Vagina (tissue), 2 donors: ENCODE measurements at places on chromosomes 16 and 17.
A peak's percentile ranks its signal among the peaks of the same experiment; 100 is the strongest.

GRCh38 chr16:67996666-67997065 is 2.6 kb downstream of the DPEP2 start:
- no peak for DNase-seq

DNA sequence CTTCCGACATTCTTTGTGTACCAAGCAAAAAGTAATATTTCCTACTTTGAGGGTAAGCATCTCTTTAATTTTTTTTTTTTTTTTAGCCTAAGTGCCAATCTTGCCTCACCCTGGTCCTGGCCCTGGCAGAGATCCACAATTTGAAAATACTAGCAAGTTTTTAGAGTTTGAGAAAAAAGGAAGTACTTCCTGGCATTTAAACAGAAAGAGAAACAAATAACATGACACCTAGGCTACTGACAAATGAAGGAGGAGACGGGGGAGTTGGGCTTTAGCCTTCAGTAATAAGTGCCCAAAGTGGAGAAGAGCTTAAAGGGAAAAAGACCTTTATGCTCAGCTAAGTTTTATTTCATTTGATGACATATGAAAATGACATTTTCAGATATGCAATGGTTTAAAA is 92.8 kb downstream of the HS3ST3A1 start:
- DNase-seq, result no peak

DNA sequence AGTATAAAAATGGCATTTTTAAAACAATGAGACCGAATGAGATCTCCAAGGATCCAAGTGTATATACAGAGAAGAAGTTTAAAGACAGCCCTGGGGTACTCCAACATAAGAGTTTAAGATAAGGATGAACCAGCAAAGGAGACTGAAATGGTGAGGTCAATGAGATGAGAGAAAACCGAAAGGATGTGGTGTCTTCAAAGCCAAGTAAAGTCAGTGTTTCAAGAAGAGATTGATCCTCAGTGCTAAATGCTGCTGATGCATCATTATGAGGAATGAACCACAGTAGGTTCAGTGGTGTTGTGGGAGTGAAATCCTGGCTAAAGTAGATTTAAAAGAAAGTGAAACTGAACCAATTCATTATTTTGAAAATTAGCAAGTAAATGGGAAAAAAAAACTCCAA is 38.1 kb upstream of the NLK start:
- no peak for DNase-seq

GRCh38 chr16:50288026-50288425 is 21.7 kb downstream of the ADCY7 start:
- no peak for DNase-seq

DNA sequence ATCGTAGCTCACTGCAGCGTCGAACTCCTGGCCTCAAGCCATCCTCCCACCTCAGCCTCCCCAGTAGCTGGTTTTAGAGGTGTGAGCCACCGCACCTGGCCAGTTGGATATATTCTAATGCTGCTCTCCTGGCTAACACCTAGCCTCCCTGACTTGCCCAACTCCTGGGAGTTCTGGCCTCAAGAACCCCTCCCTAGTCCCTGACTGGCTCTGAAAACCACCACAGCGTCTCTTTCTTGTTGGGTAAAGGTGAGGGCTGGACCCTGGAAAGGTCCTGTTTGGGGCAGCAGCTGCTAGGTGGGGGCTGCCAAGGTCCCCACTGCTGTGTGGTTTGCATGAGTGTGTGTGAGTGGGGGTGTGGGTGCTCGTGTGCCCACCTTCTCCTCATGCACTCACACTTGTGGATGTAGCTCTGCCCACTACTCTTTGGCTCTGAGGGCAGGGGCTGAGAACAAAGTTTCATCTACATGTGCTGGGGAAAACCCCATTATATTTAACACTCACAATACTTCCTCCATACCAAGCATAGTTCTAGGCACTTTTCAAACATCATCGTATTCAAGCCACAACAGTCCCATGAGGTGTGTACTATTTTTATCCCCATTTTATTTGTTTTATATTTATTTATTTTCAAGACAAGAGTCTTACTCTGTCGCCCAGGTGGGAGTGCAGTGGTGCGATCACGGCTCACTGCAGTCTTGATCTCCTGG is 7.1 kb upstream of the SPNS3 start:
- DNase-seq, result no peak

DNA sequence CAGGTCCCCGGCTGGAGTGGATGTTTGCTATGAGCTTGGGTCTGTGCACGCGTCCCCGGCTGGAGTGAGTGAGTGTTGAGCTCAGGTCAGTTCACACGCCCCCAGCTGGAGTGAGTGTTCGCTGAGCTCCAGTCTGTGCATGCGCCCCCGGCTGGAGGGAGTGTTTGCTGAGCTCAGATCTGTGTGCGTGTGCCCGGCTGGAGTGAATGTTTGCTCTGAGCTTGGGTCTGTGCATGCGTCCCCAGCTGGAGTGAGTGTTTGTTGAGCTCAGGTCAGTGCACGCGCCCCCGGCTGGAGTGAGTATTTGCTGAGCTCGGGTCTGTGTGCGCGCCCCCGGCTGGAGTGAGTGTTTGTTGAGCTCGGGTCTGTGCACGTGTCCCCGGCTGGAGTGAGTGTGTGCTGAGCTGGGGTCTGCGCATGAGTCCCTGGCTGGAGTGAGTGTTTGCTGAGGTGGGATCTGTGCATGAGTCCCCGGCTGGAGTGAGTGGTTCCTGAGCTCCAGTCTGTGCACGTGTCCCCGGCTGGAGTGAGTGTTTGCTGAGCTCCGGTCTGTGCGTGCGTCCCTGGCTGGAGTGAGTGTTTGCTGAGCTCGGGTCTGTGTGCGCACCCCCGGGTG is 284.2 kb downstream of the SNX29 start:
- DNase-seq, result no peak

DNA sequence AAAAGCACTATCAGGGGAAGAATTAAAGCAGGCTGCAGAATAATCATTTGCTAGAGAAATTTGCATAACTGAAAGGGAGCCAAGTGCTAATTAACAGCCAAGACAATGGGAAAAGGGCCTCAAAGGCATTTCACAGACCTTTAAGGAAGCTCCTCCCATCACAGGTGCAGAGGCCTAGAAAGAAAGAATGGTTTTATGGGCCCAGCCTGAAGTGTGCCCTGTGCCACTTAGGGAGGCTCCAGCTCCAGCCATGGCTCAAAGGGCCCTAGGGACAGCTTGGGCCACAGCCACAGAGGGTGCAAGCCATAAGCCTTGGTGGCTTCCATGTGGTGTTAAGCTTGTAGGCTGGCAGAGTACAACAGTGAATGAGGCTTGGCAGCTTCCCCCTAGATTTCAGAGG is 50.1 kb downstream of the RNF112 start:
- DNase-seq, result no peak

GRCh38 chr16:9061358-9061813 is 30.1 kb upstream of the HAPSTR1 start:
- no peak for DNase-seq

- DNase-seq, result no peak
Measured at GRCh38 chr16:24139282-24139681, 116.9 kb upstream of the CACNG3 start.

GRCh38 chr17:34006126-34006525 is 249.0 kb upstream of the CCL2 start:
- DNase-seq, result no peak

DNA sequence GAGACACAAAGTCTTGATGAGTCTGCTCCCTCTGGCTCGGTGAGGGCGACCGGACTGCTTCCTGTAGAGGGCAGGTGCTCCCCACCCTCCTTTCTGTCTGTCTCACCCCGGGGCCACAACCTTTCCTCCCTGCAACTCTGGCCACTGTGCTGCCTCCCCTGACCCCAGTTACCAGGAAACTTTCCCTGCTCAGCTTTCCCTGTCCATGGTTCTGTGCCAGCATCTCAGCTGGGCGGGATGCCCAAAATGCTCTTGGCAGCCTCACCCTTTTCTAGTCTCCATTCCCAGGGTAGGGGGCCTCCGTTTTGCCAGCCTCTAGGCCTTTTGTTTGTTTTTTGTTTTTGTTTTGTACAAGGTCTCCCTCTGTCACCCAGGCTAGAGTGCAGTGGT is 1.4 kb downstream of the PLD2 start:
- no peak for DNase-seq

DNA sequence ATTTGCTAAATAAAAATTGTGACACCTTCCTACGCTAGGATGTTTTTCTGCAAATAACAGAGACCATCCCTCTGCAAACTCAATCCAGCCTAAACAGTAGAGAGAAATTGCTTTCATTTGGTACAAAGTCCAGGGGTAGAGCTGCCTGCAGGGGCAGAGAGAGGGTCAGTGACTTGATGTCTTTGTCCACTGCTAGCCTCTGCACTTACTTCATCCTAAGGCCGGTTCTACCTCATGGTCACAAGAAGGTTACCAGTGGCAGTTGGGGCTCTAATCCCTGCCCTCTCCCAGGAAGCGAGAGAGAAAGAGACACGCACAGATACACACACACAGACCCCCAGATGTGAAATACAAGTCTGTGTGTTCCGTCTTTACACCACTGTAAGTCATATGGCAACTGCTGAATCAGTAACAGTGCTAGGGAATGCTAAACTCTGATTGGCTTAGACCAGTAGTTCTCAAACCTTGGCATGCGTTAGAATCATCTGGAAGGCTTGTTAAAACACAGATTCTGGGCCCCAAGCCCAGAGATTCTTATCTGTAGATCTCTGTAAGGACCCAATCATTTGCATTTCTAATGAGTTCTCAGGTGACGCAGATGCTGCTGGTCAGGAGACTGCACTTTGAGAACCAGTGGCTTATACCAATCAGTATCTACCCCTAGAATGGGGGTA is 13.1 kb upstream of the LPCAT2 start:
- DNase-seq, result peak; percentile 89

GRCh38 chr17:69733171-69734012 is 318.9 kb downstream of the MAP2K6 start:
- no peak for DNase-seq

DNA sequence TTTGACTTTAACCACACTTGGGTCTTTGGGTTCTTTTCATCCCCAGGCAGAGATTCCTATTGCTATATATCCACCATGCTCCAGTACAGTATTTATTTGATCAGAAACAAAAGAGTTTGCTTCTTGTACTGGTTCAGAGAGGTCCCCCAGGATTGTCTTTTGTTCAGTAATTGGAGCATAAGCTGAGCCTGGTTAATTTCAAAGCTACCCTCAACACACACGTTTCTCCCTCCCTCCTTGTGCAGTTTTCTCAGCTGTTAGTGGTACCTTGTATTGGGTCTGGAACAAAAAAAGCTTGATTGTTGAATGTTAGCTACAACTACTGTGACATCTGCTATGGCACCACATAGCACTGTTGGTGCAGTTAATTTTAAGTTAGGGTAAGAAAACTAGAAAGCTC is 50.0 kb downstream of the NUP93 start:
- no peak for DNase-seq

GRCh38 chr16:69322343-69322742 is 8.0 kb downstream of the PDF start:
- no peak for DNase-seq

- DNase-seq, result no peak
Measured at GRCh38 chr17:35291802-35292201, 48.9 kb downstream of the SLFN5 start.

DNA sequence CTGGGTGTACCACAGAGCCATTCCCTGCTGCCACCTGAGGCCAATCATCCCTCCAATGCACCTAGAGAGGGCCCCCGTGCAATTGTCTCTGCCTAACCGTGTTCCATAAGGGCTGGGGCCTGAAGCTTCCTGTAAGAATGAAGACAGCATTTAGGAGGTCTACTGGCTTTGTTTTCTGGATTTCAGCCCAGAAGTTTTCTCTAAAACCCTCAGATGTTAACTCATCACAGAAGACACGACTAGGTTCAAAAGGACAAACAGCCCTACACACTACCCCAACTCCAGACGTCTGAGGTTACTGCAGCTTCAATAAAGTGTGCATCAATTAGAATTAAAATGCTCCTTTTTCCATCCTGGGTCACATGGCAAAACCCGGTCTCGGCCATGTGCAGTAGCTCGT is 10.8 kb upstream of the DRG2 start:
- no peak for DNase-seq

GRCh38 chr17:13634021-13634420 is 32.3 kb upstream of the HS3ST3A1 start:
- no peak for DNase-seq

- peak; percentile 42 for DNase-seq
Measured at GRCh38 chr17:19654896-19655295, 6.3 kb downstream of the ALDH3A2 start.

DNA sequence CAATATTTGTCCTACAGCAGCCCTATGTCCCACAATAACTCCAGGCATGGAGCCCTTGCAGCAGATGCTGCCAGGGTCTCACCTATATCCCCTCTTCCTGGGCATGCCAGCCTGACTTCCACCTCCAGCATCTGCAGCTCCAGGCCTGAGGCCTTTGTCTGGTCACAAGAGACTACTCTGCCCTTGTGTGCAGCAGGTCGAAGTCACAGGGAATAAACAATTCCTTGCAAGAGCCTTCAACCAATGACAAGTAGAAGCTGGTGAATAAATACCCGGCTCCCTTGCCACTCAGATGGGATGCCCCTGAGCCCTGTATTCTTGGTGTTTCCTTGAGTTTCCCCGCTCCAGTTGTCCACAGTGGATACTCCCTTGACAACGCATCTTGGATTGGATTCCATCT is 23.0 kb downstream of the CES1 start:
- DNase-seq, result no peak

GRCh38 chr17:79039171-79039570 is 15.2 kb downstream of the C1QTNF1 start:
- DNase-seq, result no peak

GRCh38 chr17:50147841-50148225 is 2.6 kb downstream of the PPP1R9B start:
- DNase-seq, result no peak

GRCh38 chr17:19295473-19296135 is 58.4 kb downstream of the EPN2 start:
- DNase-seq, result no peak

GRCh38 chr16:89779909-89780305 is 36.5 kb downstream of the FANCA start:
- DNase-seq, result no peak

GRCh38 chr16:85112364-85112763 is at the start of gene CIBAR2:
Gene CIBAR2, minus strand, starts transcription at chr16:85112472. Its CDS starts 120 bp downstream, at chr16:85112352.
- no peak for DNase-seq

GRCh38 chr17:7559320-7560171 is 996 bp downstream of the TNFSF13 start:
- no peak for DNase-seq

GRCh38 chr17:4483012-4483840 is 15.5 kb upstream of the SPNS2 start:
- DNase-seq, result no peak

- no peak for DNase-seq
Measured at GRCh38 chr16:86946396-86946795, 368.0 kb downstream of the FOXL1 start.

DNA sequence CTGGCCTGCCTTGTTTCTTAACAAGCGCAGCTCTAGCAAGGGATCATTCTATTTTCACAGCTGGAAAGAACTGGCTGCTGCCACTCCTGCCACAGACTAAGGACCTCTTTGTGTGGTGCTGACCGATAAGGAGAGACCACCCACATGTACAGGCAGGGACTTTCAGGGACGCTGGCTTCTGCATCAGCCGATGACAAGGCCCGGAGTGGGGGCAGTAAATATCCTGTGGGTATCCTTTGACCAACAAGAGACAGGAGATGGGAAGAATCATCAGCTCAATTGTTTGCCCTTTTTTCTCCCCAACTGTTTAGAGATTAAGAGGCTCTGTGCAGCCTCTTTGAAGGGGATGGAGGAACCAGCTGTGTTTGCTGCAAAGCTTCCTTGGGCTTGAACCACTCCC is 9.2 kb upstream of the ITPRIPL2 start:
- no peak for DNase-seq

GRCh38 chr16:89052191-89052889 is 41.3 kb upstream of the ACSF3 start:
- no peak for DNase-seq
